ENCODE measurements at places on chromosomes 13 and 19.

DNA sequence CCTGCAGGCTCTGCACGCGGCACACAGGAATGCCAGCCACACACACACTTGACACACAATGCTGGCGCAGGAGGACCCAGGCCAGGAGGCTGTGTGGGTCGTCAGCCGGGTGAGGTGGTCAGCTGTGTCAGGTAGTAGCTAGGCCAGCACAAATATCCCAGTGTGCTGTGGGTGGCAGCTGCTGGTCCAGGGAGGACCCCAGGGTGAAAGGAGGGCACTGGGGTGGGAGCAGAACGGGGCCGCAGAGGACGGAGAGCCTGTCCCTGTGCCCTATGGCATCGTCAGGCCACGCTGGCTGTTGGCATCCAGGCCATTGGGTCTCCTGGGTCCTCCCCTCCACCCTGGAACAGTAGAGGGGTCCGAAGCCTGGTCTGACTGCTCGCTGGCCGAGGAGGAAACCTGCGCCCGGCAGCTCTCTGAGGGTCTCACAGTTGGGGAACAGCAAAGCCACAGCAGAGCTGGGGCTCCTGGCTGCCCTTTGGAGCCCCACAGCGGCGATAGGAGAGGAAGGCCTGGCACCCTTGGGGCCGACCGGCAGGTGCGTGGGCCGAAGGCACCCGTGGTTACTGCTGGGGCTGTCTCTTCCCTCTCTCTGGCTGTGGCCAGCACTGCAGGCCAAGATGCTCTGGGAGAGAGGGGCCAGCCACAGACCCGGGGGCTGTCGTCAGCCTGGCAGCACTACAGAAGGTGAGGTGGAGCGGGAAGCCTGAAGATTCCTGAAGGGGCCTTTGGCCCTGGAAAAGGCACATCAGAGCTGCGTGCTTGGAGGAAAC lies 27.3 kb downstream of the C13orf46 start:
- DNase-seq: no peak

GRCh38 chr19:14347999-14348889 lies 33.0 kb upstream of the ADGRE5 start:
- no peak for DNase-seq

DNA sequence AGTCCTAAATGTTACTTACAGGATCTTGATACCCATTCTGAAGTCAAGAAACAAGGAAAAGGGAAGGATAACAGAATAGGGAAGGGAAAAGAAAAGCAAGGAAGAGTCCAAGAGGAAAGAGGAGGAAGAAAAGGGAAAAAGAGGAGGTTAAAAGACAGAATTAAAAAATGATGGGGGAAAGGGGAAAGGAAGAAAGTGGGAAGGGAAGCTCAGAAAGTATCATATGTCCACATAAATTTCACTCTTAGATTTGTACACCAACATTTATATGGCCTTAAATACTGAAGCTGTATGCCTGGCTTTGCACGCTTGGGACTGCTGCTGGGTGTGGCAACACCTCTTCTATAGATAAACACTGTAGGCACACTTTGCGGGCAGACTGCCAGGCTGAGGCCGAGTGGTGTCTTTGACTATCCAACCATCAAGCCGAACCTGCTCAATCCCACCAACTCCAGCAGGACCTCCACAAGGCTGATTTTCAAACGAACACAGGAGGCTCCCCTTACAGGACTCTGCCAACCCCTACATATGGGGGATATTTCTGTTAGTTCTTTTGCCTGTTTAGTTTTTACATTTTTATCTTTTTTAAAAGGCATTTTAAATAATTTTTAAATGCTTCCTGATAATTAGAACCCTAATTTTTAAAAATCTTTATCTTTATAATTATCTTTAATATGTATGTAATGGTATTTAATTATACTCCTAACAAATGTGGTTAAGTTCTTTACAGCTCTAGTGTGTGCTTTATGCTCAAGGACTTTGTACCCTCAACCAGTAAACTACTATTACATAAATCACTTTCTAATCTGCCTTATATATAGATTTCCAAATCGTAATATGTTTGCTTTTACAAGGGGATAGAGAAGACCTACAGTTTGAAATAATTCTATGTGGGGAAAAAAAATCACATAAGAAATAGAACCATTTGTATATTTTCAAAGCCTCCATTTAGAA lies 154.2 kb downstream of the DIAPH3 start:
- no peak for DNase-seq

- DNase-seq: no peak
Measured at GRCh38 chr19:58440556-58440955, 603 bp upstream of the ZNF132 start.

- no peak for DNase-seq
Measured at GRCh38 chr13:26996965-26997752, 174.5 kb downstream of the USP12 start.

- no peak for DNase-seq
Measured at GRCh38 chr13:45468635-45469034, 3.9 kb downstream of the COG3 start.

- DNase-seq: no peak
Measured at GRCh38 chr13:106565127-106565775, 2.7 kb downstream of the ARGLU1 start.

GRCh38 chr13:42650506-42650905 lies 76.6 kb downstream of the TNFSF11 start:
- DNase-seq: no peak

DNA sequence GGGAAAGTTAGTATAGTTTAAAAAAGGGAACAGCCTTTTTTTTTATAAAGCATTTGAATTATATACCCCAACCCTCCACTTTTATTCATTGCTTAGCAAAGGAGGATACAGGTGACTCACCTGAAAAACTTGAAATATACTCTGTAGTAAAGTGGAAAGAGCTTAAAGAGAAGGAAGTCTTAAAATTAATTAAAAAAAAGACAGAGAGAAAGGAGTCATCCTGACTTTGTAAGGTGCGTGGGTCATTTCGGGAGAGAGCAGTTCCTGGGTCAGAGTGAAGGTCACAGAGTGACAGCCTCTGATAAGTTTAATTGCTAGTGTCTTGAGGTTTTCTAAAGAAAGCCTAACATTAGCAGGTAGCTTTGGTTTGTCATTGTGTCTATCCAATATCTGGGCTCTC lies 310.3 kb downstream of the KLF5 start:
- DNase-seq: no peak

GRCh38 chr13:100721885-100722512 lies 47.4 kb upstream of the TMTC4 start:
- DNase-seq: no peak

GRCh38 chr13:113528101-113528812 lies 37.7 kb upstream of the DCUN1D2 start:
- no peak for DNase-seq

GRCh38 chr13:42876887-42877545 lies 95.6 kb downstream of the FAM216B start:
- DNase-seq: no peak

- no peak for DNase-seq
Measured at GRCh38 chr19:43467730-43468129, 2.3 kb upstream of the LYPD3 start.

- no peak for DNase-seq
Measured at GRCh38 chr13:24301434-24301833, 7.9 kb upstream of the C1QTNF9 start.

DNA sequence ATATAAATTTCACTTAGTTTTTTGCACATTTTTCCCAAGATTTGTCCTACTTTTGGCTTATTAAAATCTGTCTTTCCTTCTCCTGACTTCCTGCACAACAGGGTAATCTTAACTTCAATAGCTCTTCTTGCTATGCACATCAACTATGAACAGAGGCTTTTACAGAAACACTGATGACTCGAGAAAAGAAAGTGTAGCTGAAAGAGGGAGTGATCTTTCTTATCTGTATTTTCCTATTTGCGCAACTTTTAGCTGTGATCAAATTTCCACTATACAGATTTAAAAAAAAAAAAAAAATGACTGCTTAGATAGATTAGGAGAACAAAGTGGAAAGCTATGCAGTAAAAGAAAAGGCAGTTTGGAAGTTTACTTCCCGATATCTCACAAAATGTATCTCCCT lies 406.9 kb downstream of the LIG4 start:
- no peak for DNase-seq

- DNase-seq: no peak
Measured at GRCh38 chr19:49362048-49362928, at the start of gene TEAD2. Gene TEAD2 (minus strand): TSS chr19:49362416. CDS start chr19:49360075, 2,341 bp downstream.

GRCh38 chr19:8610041-8610935 lies at the start of gene ADAMTS10:
Gene ADAMTS10 (minus strand): TSS chr19:8610715. CDS start chr19:8605710, 5,005 bp downstream.
- DNase-seq: no peak

GRCh38 chr19:38545596-38545995 lies 72.2 kb downstream of the MAP4K1 start:
- DNase-seq: no peak

GRCh38 chr19:2740314-2740656 lies 468 bp upstream of the SLC39A3 start:
- no peak for DNase-seq

GRCh38 chr13:112782429-112783010 lies 92.7 kb downstream of the ATP11A start:
- DNase-seq: no peak

DNA sequence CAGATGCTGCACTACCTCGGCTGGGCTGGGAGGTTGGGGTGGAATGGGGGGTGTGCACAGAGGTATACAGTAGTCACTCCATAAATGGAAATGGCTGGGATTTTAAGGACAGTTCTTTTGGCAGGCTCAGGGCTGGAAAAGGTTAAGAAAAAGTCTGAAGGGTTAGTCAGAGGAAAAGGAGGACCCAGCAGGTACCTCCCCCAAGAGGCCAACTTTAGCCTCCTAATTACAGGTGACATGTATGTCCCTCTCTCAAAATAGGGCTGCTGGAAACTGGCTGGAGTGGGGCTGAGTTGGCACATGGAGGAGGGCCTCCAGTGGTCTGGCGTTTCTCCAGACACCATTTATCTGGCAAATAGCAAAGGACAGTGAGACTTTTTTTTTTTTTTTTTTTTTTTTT lies 994 bp downstream of the CCDC194 start:
- DNase-seq: no peak

DNA sequence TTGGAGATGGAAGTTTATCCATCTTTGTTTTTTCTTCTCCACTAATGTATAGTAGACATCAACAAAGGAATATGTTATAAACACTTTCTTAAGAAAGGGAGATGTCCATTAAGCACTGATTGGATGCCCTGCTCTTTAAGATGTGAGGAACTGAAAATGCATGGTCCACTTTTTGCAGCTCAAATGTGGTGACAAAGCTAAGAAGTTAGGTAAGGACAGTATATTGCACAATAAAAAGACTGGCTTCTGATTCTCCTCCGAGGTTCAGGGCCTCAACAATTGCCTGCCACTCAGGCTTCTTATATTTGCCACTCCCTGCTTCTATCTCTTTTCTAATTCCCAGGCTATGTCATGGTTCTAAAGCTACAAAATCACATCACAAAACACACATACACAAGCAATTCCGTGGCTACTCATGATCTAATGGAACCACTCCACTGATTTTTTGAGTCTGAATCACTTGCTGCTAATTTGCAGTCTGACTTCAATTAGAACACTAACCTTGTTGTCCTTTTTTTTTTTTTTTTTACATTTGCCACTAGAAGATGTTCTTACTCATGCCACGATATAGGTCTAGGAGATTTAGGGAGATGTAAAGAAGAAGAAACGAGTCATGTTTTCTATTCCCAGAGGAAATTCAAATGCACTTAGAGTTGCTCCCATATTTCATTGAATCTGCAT lies 29.6 kb upstream of the TNFSF11 start:
- DNase-seq: no peak

DNA sequence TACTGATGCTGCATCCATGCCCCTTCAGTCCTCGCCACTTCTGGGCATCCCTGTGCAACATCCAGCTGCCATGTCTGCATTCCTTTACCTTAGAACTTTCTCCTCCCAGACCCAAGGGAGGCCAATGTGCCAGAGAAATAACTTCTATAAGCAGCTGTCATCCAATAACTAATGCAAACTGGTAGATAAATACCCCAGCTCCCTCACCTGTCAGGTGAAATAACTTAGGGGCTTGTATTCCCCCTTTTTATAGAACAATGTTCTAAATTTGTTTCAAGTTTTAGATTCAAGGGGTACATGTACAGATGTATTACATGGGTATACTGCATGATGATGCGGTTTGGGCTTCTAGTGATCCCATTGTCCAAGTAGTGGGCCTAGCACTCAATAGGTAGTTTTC lies 880.1 kb downstream of the UQCRFS1 start:
- no peak for DNase-seq

DNA sequence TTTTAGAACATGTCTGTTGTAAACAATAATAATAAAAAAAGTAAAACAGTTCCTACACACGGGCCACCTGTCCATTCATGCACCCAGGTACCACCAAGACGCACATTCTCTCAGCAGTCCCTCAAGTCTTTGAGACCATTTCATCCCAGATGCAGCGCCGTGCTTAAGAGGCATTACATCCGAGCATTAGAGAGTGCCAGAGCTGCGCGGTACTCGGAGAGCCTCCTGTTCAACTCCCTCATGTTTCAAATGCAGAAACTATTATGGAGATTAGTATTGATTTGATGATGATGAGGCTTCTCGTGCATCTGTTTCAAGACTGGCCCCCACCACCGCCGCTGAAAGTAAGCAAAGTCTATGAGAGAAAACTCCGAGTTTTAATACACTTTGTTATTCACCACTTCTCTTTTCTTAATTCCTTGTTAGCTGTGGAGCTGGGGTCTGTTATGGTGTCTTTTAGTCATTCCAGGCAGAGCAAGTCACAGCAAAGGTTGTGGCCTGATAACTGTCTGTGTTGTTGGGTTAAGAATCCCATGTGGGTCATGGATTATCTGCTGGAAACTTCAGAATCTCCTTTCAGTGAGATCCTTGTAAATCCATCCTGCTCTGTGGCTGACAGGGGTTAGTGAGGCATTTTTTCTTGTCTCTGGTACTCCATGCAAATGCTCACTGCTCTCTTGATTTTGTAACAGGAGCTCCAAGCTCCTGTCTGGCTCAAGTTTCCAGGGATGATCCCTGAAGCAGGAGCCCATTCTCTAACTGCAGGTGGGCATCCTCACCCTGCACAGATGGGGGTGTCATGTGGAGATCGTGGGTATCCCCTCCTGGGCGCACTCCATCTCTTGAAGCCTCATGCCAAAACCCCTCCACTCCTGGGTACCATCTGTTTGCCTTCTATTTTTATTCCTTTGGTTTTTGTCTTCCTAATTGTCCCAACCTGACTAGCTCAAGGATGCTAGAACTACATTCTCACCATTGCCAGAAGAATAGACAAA lies 74.9 kb upstream of the MTIF3 start:
- peak; percentile 88 for DNase-seq

DNA sequence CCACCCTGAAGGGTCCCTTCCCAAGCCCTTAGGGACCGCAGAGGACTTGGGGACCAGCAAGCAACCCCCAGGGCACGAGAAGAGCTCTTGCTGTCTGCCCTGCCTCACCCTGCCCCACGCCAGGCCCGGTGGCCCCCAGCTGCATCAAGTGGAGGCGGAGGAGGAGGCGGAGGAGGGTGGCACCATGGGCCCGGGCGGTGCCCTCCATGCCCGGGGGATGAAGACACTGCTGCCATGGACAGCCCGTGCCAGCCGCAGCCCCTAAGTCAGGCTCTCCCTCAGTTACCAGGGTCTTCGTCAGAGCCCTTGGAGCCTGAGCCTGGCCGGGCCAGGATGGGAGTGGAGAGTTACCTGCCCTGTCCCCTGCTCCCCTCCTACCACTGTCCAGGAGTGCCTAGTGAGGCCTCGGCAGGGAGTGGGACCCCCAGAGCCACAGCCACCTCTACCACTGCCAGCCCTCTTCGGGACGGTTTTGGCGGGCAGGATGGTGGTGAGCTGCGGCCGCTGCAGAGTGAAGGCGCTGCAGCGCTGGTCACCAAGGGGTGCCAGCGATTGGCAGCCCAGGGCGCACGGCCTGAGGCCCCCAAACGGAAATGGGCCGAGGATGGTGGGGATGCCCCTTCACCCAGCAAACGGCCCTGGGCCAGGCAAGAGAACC lies 1.5 kb downstream of the EGLN2 start:
- DNase-seq: no peak

Measured in cerebellar nuclear complex (tissue), 1 donor.